ENCODE measurements at places on chromosomes 2 and 18.

GRCh38 chr2:101815154-101815553 is 117.6 kb downstream of the MAP4K4 start:
- DNase-seq, result no peak

- DNase-seq, result no peak
Measured at GRCh38 chr2:200089756-200090109, 134.4 kb downstream of the MAIP1 start.

DNA sequence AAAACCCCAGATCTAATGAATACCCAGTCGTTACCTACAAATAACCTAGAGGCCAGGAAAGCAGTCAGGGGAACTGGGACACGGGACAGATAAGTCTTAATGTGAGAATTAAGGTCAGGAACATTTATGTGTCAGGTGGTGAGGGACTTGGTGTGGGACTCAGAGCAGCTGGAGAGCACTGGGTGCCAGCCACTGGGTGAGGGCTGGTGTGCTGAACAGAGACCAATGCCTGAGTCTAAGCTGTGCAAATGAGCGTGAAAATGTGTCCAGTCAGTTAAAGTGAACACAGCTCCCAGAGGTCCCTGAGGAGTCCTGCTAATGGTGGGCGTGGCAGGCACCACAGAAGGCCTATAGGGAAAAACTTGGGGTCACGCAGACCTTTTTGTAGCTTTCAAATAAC is 225.9 kb downstream of the C1D start:
- no peak for DNase-seq

DNA sequence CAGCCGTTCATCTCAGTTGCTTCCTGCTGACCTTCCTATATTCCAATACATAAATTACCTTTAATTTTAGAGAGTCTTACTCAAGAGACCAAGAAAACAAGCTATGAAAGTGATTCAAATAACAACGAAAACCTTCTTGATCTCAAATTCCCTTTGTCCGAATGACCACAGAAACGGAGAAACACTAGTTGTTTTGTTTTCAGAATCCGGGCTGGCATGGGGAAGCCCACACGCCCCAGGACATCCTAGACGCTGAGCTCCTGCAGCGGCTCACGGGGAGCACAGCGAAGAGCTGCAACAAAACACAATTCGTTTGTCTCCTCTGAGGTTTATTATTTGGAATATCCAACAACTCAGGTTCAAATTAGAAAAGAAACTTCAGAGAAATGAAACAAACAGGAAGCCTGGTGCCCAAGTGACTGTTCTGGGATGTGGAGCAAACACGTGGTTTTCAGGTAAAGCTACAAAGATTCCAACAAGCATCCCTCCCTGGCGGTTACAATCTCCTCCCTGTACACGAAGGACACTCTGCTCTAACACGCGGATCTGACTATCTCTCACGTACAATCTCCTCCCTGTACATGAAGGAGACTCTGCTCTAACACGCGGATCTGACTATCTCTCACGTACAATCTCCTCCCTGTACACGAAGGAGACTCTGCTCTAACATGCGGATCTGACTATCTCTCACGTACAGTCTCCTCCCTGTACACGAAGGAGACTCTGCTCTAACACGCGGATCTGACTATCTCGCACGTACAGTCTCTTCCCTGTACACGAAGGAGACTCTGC is 237.5 kb downstream of the TWIST2 start:
- DNase-seq, result no peak

DNA sequence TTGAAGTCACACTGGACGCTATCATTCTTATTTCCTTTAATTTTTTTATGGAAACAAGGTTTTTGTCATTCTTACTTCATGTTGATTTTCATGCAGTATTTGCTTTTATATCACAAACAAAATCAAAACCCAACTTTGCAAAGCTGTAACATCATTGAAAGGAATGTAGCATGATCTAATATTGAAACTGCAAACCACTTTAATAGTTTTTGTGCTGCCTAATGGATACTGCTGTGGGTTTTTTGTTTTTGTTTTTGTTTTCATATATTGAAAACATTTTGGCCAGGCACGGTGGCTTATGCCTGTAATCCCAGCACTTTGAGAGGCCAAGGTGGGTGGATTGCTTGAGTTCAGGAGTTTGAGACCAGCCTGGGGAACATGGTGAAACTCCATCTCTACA is 81.6 kb downstream of the MAP2 start:
- no peak for DNase-seq

- no peak for DNase-seq
Measured at GRCh38 chr2:165009466-165009865, 54.1 kb upstream of the SLC38A11 start.

DNA sequence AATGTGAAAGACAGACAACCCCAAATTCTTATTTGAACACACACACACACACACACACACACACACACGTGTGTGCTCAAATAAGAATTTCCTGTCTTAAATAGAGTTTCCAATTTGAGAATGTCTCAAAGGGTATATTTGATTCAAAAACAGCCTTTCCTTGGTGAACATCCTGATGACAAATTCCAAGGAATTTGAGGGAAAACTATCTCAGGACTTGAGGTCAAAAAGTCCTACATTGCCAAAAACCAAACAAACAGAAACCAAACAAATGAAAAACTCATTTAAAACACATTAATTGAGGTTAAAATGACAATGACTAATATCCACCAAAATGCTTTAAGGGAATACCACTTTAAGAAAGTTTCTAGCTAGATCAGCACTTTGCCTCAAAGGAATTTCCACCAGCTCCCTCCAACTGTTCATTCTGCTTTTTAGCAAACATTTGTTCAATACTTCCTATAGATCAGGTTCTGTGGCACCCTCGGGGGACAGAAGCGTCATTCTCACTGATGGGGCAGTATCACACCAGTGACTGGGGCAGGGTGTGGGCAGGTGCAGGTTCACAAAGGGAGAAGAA is 232.1 kb upstream of the TRIB2 start:
- DNase-seq, result peak; percentile 30

DNA sequence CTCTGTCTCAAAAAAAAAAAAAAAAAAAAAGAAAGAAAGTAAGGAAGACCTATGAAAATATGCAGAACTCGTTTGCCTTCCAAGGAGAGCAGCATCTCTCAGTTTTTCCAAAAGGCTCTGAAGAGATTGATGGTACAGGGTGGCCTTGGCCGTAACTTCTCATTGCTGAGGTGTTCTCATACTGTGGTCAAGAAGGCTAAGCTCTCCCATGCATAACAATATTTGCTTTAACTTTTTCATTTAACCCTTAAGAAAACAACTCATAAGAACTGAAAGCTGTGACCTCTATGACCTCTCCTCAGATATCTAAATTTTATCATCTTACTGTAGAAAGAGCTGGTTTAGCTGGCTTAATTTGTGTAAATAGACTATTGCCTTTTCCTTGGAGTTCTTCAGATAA is 37.1 kb upstream of the GATA6 start:
- no peak for DNase-seq

DNA sequence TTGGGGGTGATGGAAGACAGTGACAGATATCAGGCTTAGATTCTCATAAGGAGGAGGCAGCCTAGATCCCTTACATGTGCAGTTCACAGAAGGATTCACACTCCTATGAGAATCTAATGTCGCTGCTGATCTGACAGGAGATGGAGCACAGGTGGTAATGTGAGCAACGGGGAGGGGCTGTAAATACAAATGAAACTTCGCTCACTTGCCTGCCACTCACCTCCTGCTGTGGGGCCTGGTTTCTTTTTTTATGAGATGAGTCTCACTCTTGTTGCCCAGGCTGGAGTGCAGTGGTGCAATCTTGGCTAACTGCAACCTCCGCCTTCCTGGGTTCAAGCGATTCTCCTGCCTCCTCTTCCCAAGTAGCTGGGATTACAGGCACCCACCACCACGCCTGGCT is 258.6 kb downstream of the EN1 start:
- no peak for DNase-seq

GRCh38 chr2:25707927-25708590 is 34.7 kb upstream of the DTNB start:
- no peak for DNase-seq

DNA sequence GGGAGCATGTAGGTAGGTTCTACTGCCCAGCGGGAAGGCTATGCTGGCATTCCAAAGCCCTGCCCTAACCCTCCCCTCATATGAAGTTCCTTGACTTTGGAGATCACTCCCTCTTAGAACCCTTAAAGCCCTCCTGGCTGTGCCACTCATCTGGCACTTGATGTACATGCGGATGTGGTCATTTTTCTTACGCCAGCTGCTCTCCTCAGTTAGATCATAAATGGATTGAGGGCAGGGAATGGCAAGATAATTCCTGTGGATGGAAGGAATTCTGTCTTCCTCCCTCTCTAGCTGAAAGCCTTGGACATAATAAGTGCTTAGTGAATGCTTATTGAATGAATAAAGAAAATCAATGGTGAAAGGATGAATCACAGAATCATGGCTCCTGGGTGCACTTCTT is 51.6 kb downstream of the SLC4A3 start:
- no peak for DNase-seq
